ENCODE measurements at places on chromosomes 3 and 15.

GRCh38 chr3:127478922-127479321 lies 111.6 kb downstream of the TPRA1 start:
- no peak for DNase-seq

DNA sequence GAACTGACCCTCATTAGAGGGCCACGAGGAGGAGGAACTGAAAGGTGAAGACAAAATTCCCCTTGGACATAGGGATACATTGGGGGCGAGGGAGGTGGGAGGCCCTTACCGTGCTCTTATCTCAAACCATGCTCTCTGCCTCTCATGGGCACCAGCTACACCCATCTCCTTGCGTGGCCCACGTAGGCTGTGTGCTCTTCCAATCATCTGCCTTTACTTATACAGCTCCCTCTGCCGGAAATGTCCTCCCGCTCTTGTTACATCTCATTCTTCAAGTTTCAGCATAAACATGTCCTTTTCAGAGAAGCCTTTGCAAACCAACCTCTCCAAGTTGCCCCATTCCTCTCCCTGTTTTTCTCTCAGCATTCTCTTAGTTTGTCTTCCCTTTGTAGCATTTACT lies 307.8 kb upstream of the PROK2 start:
- DNase-seq: no peak

GRCh38 chr3:44802011-44802410 lies 40.4 kb downstream of the KIF15 start:
- no peak for DNase-seq

GRCh38 chr3:39101022-39101689 lies 6.3 kb downstream of the GORASP1 start:
- peak; percentile 61 for DNase-seq

DNA sequence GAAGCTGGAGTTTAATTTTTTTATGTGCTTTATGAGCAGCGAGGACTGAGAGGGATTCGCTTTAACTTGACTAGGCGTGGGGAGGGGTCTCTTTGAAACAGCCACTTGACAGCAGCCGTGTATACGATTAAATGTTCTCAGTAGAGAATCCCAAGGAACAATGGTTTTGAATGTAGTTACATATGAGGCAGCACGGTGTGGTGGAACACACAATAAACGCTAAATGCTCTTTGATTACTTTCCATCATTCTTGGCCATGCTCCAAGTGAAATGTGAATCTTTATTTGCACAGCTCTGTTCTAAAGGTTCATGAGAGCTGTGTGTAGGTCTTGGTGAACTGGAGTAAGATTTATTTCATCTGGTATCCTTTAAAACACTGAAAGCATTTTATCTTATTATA lies 251.4 kb upstream of the TGFBR2 start:
- no peak for DNase-seq

DNA sequence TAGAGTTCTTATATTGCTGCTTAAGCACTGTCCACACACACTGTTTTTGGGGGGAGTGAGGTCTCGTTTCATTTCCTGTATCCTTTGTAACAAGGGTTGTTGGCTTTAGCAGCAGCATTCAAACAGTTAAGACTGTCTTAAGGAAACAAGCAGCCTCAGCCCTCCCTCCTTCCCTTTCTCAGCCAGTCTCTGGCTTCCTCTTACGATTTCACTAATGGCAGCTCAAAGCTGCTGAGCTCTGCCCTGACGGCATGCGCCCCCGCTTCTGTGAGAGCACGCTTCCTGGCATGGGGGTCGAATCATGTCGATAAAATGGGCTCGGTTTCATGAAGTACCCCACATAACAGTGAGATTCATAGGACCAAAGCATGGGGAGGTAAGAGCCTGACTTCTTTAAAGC lies 105.0 kb downstream of the KLHL25 start:
- DNase-seq: no peak

- no peak for DNase-seq
Measured at GRCh38 chr3:64129581-64129980, 95.7 kb downstream of the PRICKLE2 start.

DNA sequence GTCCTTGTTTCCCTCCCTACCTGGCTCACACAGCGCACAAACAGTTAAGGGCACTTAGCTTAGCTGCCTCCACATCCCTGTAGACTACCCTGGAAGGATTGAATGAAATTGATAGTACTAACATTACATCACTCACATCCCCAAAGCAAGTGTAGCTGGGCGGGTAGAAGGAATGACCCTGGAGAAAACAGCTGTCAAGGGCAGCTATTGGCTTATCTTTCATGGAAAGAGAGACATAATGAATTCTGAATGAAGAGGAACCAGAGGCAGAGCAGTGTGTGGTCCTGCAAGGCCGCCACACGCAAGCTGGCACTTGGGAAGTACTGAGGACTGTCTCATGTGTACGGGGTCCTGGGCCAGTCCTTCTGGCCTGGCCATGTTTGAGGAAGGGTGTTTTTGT lies 369.6 kb upstream of the RGMA start:
- DNase-seq: no peak

DNA sequence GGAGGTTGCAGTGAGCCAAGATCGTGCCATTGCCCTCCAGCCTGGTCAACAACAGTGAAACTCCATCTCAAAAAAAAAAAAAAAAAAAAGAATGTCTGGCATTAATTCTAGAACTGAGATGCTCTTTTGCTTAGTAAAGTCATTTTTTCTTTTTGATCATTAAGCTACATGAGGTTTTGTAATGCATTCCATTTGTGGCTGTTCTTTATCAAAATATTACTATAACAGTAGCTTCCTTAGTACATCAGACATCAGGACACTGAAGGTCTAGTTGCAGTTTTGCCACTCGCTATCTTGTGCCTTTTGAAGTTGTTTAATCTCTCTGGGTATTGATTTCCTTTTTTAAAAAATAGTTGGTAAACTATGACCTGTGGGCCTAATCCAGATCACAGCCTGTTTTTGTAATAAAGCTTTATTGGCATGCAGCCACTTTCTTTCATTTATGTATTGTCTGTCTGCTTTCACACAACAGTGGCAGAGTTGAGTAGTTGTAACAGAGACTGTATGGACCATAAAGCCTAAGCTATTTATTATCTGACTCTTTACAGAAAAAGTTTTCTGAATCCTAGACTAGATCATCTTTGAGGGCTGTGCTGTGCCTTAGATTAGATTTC lies 76.6 kb downstream of the SLC25A26 start:
- no peak for DNase-seq

DNA sequence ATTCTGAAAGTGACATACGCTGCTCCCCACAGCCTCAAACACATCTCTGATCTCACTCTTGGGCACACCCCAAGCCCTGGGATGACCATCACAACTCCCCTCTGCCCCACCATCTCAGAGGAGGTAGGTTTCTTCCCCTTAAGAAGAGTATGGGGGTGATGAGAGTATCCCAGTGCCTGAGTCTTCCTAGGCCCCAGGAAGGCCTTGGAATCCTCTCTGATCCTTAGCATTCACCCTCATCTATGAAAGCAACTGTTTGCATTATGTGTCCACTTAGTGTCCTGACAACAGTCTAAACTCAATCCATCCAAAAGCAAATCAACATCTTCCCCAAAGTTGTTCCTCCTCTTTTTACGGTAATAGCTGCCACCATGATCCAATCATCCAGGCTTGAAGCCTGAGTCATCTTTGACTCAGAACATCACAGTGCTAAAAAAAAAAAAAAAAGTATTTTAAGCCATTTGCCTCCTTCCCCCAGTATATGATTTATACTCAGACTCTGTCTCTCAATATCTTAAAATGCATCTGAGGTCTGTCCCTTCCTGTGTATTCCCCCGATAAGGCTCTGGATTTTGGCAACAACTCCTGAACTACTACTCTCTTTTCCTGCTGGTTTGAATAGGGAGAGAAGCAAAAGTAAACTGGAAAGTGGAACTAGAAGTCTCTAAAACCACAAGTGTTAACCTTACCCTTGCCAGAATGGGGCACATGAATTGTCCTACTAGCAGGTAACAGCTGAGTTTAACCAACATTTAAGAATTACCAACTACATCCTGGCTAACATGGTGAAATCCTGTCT lies 22.5 kb downstream of the POPDC2 start:
- peak; percentile 61 for DNase-seq

DNA sequence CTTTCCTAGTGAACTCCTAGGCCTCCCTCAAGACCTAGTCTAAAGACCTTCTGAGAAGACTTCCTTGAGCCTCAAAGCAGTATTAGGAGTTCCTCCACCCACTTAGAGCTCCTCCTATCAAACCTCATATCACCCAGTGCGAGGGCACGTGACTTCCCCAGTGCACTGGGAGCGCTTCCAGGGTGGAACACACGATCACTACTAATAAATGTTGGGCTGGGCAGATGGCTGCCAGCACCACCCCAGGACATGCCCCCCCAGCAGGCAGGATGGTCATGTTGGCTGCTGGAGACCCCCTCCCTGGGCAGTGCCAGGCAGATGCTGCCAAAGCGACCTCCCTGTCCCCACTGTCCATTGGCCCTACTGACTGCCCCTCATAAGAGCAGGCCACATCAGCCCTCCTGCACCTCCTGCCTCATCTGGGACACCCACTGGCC lies 8.5 kb upstream of the PLXND1 start:
- no peak for DNase-seq

- no peak for DNase-seq
Measured at GRCh38 chr15:94105760-94106159, 125.6 kb upstream of the MCTP2 start.

- no peak for DNase-seq
Measured at GRCh38 chr3:131731709-131732108, 228.9 kb upstream of the MRPL3 start.

DNA sequence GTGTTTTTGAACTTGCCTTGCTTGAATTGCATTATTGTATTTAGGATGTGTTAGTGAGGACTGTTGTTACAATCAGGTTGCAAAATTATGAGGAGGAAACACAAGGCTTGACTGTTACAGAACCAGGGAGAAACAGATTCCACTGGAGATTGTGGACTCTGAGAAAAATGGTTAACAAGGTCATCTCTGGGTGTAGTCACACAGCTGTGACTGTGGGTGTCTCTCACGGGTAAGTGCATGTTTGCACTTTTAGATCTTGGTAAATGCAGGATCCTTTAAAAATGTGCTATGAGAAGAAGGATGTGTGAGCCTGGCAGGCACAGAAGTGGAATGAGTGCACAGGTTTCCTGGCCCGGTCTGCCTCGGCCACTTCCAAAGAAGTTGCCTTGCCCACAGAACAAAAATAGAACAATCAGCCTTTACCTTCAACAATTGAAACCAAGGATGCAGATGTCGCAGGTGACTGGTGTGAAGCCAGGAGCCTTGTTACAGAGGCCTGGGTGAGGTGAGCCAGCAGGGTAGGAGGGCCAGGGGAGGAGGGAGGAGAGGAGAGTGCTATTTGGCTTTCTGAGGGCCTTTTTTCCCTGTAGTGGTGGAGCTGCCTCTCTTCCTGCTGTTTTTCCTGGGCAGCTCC lies 68.0 kb downstream of the ABHD5 start:
- DNase-seq: no peak

All from HTR-8/SVneo (cell line).